ENCODE measurements at places on chromosomes 2 and 18.

DNA sequence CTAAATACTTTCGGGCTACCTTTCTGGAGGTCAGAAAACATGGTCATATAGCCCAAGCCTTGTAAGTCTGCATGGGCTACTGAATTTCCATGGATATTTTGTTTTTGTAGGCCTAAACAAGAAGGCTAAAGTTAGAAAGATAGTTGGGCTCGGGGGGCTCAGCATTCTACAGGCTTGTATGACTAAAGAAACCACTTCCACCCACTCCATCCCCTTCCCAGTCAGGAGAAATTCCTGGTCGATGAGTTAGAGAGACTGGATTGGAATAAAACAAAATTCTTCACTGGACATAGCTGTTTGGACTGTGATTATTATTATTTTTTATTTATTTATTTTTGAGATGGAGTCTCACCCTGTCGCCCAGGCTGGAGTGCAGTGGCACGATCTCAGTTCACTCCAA, 539.4 kb upstream of the TNP1 start:
- DNase-seq: peak; percentile 58

GRCh38 chr2:158172719-158173118, 71.0 kb downstream of the UPP2 start:
- no peak for DNase-seq

DNA sequence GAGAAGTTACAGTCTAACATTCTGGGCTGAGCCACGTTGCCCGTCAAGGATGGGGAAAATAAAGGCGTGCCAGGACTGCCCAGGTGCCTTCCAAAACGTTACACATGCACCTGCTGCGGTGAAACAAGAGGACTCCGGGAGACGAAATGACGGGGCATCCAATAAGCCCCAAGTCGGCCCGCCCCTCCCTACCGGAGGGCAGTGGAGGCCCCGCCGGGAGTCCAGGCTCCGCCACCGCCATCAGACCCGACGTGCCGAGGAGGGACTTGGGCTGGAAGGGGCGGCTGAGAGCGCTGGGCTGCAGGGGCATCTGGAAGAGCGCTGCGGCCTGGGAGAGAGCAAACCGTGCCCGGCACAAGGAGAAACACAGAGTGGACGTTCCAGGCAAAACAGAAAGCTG, 112.5 kb upstream of the GPC1 start:
- no peak for DNase-seq

- DNase-seq: no peak
Observed at GRCh38 chr18:55488473-55488872, 99.5 kb downstream of the TCF4 start.

GRCh38 chr2:9178904-9179571, 27.6 kb upstream of the ASAP2 start:
- peak; percentile 75 for DNase-seq

GRCh38 chr2:163647300-163647699, 88.5 kb downstream of the FIGN start:
- no peak for DNase-seq

GRCh38 chr2:112140205-112140802, 2.1 kb downstream of the FBLN7 start:
- DNase-seq: no peak

- DNase-seq: no peak
Observed at GRCh38 chr2:72943540-72944395, 26.4 kb downstream of the EMX1 start.

DNA sequence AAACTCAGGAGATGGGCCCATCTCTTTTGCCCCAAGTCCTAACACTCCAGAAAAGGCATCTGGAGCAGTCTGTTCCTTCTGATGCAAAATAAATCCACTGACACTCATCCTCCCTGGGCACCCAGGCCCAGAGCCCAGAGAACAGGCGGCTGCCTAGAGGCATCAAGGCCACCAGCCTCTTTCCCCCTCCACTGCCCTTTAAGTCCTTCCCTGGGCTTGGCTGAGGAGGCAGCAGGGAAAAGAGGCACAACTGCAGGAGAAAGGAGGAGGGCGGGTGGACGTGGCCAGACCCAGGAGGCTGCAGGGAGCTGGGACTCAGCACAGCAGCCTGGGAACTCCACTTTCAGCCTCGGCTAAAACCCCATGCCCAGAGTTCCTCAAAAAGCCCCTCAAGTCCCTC, 99.7 kb upstream of the ID2 start:
- no peak for DNase-seq

DNA sequence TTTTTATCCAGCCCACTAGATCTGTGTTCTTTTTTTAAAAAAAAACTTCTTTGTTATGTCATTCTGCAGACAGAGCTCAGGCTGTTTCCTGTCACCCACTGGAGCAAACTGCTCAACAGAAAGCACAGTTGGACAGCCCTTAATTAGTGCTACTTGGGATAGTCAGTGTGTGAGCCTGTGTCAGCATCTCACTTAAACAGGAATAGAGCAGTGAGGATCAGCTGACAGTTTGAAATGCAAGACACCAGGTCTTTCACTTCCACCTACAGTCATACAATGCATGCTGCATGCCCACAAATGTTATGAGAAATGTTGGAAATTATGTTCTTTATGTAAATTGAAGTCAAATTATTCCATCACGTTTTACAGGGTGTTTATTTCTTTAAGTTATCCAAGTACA, 174.9 kb downstream of the NR4A2 start:
- DNase-seq: no peak

GRCh38 chr2:55590810-55591440, 26.5 kb downstream of the PPP4R3B start:
- peak; percentile 55 for DNase-seq

DNA sequence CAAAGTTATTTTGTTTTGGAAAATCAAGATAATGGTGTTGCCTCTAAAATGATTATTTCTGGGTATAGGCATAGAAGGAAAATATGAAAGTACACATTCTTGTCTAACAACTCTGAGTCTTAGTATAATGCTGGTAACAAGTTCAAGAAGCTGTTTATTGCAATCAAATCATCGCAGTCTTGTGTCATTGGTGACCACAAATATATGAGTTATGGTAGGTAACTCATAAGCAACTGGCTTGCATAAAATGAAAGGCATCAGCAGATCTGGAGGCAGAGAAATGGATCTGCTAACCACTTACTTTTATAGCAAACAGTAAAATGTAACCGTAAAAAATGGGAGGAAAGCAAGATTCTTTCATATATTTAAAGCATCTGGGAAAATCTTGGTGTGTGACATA, 156.2 kb upstream of the TCF4 start:
- no peak for DNase-seq

DNA sequence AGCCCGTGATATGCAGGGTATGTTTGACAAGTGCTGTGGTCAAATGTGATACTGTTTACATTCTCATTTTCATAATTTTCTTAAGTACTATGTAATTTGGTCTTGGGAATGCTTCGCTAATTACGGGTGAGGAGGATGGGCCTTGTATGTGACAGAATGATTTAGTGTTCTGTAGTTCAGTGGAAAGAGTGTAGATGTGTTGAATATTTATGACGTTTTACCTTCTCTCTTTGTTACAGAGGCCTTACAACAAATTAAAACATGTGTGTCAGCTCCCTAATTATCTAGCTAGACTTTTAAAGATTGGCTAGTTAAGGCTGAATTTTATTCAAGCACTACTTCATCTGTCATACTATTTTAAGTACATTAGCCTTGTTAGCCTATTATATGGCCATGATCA, 10.6 kb upstream of the CHRNA1 start:
- no peak for DNase-seq

GRCh38 chr2:239820836-239821693, 204.1 kb downstream of the NDUFA10 start:
- no peak for DNase-seq

DNA sequence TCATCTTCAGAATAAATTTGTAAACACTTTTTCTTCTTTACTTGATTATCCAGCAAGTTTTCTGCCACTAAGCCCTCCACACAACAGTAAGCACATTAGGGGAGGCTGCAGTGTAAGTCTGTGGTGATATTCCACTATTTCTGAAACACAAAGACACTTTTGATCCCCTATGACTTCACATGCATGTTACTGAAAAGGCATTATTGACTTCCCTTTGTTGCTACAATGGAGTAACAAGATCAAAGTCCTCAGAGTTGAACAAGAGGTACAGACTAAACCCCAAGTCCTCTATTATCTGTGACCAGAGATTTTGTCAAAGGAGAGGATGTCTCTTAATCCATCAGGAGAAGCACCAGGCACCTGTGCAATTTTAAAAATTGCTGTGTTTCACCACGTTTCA, 157.9 kb downstream of the CD226 start:
- DNase-seq: no peak

DNA sequence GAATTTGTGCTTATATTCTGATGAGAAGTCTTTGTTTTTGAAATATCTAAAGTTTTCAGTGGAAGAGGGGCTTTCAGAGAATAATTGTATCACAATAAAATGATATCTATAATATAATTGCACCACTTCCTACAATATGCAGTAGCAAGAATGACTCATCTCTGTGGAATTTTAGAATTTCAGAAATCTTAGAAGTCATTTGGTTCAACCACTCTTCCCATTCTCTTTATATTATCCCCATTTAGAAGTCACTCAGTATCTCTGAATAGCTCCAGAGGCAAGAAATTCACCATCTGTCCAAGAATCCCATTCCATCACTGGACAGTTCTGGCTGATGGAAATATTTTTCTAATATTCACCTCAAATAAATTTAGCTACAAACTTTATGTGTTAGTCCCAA, 59.3 kb upstream of the CCDC68 start:
- peak; percentile 51 for DNase-seq

GRCh38 chr2:178234648-178235047, 40.3 kb downstream of the OSBPL6 start:
- peak; percentile 28 for DNase-seq

DNA sequence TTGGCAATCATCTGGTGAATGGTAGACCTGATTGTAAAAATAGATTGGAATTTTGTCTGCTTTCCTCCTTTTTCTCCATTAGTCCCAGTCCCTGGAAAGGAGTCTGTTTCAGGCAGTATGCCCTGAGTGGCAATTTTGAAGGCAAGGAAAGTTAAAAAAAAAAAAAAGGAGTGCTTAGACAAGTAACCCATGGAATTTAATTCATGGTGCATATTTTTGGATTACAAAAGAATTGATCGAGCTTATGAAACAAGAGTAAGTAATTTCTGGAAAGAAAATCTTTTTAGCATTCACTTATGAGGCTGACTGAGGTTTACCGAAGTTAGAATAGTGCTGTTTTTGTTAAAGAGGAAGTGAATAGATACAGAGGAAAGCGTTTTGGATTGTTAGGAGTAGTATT, 29.4 kb upstream of the TMEM178A start:
- DNase-seq: peak; percentile 24

- DNase-seq: no peak
Observed at GRCh38 chr18:57195341-57195740, 48.5 kb downstream of the BOD1L2 start.

DNA sequence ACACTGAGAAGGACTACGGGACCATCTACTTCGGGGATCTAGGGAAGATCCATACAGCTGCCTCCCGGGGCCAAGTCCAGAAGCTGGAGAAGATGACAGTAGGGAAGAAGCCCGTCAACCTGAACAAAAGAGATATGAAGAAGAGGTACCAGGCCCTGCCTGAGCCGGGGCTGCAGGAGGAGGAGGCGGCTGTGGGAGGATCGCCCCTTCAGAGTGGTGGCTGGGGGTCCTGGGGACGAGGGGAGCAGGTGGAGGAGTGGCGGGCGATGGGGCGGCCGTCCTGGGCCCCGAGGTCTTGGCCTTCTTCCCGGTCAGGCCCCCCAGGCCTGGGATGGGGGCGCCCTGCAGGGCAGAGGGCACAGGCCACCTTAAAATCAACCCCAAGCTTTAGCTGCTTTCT, 524 bp downstream of the ANKRD30B start:
- DNase-seq: no peak

DNA sequence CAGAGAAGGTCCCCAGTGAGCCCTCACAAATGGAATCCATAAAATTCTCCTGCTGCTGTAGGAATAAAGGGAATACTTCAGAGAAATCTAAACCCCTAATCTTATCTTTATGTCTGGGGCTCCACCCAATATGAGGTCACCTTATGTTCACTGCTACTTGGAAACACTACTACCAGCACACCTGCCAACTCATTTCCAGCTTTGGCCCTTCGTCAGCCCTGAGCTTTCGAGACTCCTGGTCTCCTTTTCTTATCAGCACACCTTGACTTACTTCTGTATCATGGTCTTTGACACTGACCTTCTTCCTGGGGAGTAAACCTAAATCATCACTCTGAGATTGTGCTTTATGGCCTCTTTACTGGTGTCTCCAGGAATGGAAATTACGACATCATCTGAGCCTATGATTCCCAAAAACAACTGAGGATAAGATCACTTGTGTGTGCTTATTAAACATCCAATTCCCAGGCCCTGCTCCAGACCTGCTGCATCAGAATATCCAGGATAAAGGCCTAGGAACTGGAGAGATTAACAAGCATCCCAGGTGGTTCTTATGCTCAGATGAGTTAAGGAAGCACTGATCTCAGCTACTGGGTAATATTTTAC, 22.2 kb upstream of the ASNSD1 start:
- DNase-seq: no peak

DNA sequence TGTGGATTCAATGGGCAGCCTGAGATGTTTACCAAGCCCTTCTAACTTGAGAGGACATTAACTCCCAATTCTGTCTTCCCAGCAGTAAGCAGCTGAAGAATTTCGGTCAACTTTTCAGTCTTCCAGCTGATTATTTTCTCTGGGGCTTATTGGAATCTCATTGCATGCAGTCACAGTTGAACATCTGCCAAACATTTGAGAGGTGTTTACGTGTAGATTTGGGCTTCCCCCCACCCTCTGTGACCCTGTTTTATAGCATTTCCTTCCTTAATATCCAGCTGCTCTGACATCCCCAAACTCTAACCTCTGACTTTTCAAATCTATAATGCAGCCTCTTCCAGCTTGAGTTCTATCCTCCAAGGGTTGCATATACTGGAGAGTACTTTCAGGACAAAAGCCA, 16.5 kb upstream of the VIT start:
- no peak for DNase-seq

GRCh38 chr18:577643-578375, 2.4 kb upstream of the CETN1 start:
- DNase-seq: no peak

- DNase-seq: peak; percentile 53
Observed at GRCh38 chr2:86337244-86337835, at the start of gene REEP1. Gene REEP1 (minus strand): TSS chr2:86337626. CDS start chr2:86337510, 116 bp downstream.

DNA sequence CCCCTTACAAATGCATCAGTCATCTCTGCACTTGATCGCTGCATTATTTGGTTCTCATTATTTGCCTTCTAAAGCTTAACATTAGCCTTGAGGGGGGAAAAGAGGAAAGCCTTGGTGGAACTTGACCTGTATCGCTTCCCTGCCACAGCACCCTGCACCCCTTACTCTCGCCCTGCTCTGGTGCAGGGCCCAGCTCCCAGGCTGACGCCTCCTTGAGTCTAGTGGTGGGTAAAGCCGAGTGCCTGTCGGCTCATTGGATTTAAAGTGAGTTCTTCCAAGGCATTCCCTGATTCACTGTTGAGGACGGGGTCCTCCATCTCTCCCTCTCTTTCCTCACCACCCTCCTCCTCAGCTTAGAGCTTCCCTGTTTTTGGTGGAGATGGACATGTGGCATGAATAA, 145.0 kb upstream of the GYPC start:
- no peak for DNase-seq

Measured in GM03348 (cell line).